Vagina (tissue), 2 donors: ENCODE measurements at places on chromosomes 6 and 20. TPM values are rescaled to one million over a fixed set of nuclear protein-coding genes. Genes with fewer than 3 reads are reported as not detected.

DNA sequence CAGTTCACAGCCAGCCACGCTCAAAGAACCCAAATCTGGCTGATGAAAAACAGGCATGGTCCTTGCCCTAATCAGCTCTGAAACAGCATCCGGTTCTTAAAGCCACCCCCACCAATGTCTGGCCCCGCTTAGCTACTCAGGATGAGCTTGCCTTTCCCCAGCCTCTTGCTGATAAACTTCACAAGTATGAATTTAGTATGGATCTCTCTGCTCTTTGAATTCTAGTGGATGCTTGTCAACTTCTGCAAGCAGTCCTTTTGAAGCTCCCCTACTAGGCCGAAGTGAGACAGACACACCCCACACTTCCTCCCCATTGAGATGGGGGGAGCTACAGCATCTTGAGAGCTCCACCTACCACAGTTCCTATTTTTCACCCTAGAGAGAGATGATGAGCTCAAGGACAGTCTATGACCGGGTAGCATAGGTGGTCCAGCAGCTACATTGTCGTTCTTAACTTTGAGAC is 36.7 kb downstream of the EBF4 start:
- no peaks in the 10 kb centered on the region for H3K27me3 ChIP-seq
- no peaks in the 10 kb centered on the region for H3K36me3 ChIP-seq
- no peak overlapping the region for H3K27ac ChIP-seq
- H3K4me1 ChIP-seq: no peaks in the 10 kb centered on the region
- no peak for DNase-seq

DNA sequence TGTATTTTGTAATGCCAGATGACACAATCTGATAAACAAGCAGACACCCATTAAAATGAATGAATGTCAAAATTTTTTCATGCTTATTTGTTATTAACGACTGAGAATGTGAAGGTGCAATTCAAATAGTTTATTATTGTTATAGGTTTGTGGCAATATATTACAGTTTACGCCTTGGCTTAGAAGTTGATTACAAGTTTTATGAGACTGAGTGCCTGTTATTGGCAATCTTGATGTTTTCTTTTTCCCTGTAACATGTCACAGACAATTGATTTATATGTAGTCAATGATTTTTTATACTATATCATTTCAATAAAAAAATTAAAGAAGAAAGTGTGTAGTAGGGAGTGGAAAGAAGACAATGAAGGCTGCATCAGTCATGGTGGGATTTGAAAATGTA is 144.1 kb upstream of the EEF1E1 start:
- no peaks in the 10 kb centered on the region for H3K36me3 ChIP-seq
- no peak overlapping the region for H3K4me3 ChIP-seq
- no peaks in the 10 kb centered on the region for H3K27me3 ChIP-seq
- DNase-seq: no peak

- H3K27ac ChIP-seq: no peak overlapping the region
- no peak overlapping the region for H3K4me3 ChIP-seq
- no peak for DNase-seq
- no peaks in the 10 kb centered on the region for H3K36me3 ChIP-seq
- no peaks in the 10 kb centered on the region for H3K4me1 ChIP-seq
Measured at GRCh38 chr6:109411034-109411433, 28.8 kb upstream of the CD164 start.

The TENT5A gene
- 20.6 TPM for total RNA-seq

The SLC4A11 gene
- total RNA-seq: 4.9 TPM

The ZBTB9 gene
- 1.5 TPM for total RNA-seq
